Osteocyte (in vitro differentiated cells): ENCODE measurements at places on chromosomes 1 and 21. TPM values are rescaled to one million over a fixed set of nuclear protein-coding genes. Genes with fewer than 3 reads are reported as not detected.

DNA sequence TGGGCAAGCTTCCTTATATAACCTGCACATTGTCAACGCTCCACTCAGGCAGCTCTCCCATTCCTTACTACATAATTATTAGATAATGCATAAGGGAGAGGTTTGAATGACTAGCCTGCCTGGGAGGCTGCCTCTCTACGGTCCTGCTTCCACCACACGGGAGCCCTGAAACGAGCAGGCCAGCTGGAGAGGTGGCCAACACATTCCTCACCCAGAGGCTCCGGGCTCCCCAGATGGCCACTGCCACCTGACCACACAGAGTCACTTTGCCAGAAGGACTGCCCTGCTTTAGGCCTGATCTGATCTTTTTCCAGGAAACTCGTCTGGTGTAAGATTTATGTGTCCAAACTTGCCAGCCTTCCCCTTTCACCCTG is 27.9 kb downstream of the HIVEP3 start:
- no peak overlapping the region for H3K27ac ChIP-seq
- no peaks in the 10 kb centered on the region for H3K36me3 ChIP-seq
- H3K4me3 ChIP-seq: no peak overlapping the region
- H3K4me1 ChIP-seq: no peaks in the 10 kb centered on the region
- DNase-seq: peak; percentile 53
- H3K27me3 ChIP-seq: no peaks in the 10 kb centered on the region

NOS1AP gene
- 2.5 and 2.9 TPM in 2 replicates for total RNA-seq

FCRL6 gene
- not detected in 2 replicates for total RNA-seq

- no peak overlapping the region for H3K27ac ChIP-seq
- H3K36me3 ChIP-seq: no peaks in the 10 kb centered on the region
- DNase-seq: no peak
- no peaks in the 10 kb centered on the region for H3K27me3 ChIP-seq
- no peaks in the 10 kb centered on the region for H3K4me1 ChIP-seq
- no peak overlapping the region for H3K4me3 ChIP-seq
Measured at GRCh38 chr1:68796888-68797287, 300.0 kb upstream of the DEPDC1 start.

GPR3 gene
- 0.50 and 0.56 TPM in 2 replicates for total RNA-seq

- no peaks in the 10 kb centered on the region for H3K36me3 ChIP-seq
- peaks cover 21% of the 10 kb centered on the region for H3K27me3 ChIP-seq
- H3K4me3 ChIP-seq: no peak overlapping the region
- no peak overlapping the region for H3K27ac ChIP-seq
- no peak for DNase-seq
Measured at GRCh38 chr1:223126741-223127140, 16.3 kb downstream of the TLR5 start.

DNA sequence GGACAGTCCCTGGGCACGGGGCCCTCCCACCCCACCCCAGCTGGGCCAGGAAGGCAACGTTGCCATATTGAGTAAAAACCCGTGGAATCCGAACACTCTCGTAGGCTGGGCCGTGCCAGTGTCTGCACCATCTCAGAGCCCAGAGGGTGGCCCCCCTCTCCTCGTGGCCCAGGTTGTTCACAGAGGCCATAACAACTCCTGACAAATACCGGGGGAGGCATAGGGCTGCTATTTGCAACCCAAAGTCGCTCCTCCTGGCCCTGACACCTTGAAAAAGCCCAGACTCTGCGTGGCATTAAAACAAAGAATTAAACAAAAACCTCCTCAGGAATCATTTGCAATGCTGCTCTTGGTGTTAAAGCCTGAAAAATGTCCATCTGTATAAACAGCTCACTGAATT is 141.4 kb downstream of the CASZ1 start:
- H3K4me1 ChIP-seq: peaks cover 3% of the 10 kb centered on the region
- H3K27me3 ChIP-seq: no peaks in the 10 kb centered on the region
- DNase-seq: no peak
- no peak overlapping the region for H3K27ac ChIP-seq
- H3K36me3 ChIP-seq: no peaks in the 10 kb centered on the region

- no peaks in the 10 kb centered on the region for H3K27me3 ChIP-seq
- peak overlapping the region; percentile 86 for H3K27ac ChIP-seq
- H3K4me1 ChIP-seq: peaks cover 51% of the 10 kb centered on the region
- peak; percentile 83 for DNase-seq
Measured at GRCh38 chr21:42010507-42011495, 641 bp upstream of the ZBTB21 start.

TAF13 gene
- total RNA-seq: 39.8 and 42.3 TPM in 2 replicates
